ENCODE measurements at places on chromosomes 4 and X.

- no peak for DNase-seq
These were observed 28.9 kb upstream of the CAMK2D start for GRCh38 chr4:113790478-113790877.

GRCh38 chr4:169231647-169232262, 39.0 kb downstream of the SH3RF1 start:
- DNase-seq = no peak

DNA sequence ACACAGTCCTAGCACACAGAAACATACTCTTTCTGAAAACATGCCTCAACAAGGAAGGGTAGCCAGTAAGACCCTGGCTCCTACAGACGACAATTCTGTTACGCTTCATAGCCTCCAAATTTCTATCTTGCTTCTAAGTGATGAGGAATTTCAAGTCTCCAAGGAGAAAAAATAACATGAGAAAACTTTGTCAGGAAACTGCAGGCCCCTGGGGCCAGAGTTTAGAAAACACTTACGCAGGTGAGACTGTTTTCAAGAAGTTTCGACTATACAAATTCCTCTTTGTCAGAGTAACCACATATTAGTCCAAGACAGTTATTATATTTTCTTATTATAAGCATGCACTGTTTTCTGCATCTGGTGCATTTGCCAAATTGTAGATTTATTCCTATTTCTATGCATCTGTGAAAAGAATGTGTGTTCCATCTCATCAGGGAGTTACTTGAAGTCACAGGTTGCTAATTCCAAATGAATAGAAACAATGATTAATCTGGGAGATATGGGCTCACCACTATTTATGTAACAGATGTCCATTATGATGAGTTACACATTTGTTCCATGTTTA, 30.3 kb upstream of the HCCS start:
- no peak for DNase-seq

GRCh38 chrX:38804432-38804681, 3.1 kb downstream of the MID1IP1 start:
- no peak for DNase-seq

DNA sequence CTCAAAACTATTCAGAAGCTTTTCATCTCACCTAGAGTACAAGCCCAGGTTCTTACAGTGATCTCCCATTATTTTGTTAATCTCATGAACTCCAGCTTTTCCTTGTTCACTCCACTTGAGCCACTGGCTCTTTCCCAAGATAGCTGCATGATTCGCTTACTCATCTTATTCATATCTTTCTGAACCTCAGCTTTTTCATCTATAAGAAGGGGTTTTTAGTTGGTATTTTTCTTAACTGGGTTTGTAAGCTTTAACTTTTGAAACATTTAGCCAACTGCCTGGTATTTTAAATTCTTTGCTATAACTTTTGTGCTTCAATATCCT, 24.0 kb downstream of the GIMD1 start:
- no peak for DNase-seq

Measured in LoVo (cell line).